ENCODE measurements at places on chromosomes 13 and 19.

- peak; percentile 4 for DNase-seq
These were observed 63.7 kb upstream of the IPO5 start for GRCh38 chr13:97889803-97890202.

DNA sequence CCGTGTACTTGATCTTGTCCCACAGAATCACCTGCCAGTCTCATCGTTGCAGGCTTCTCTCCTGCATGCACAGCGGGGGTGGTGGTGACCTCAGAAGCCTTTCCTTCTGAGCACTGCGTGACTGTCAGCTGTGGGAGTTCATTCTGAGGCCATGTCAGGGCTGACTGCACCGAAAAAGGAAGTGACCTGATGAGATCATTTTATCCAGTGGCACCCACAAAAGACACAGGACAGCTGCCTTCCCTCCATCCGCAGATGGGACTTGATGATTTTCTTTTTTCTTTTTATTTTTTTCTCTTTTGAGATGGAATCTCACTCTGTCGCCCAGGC, 89.7 kb downstream of the RAB20 start:
- peak; percentile 39 for DNase-seq

GRCh38 chr19:50333235-50333736, 4.1 kb upstream of the KCNC3 start:
- DNase-seq = peak; percentile 57

DNA sequence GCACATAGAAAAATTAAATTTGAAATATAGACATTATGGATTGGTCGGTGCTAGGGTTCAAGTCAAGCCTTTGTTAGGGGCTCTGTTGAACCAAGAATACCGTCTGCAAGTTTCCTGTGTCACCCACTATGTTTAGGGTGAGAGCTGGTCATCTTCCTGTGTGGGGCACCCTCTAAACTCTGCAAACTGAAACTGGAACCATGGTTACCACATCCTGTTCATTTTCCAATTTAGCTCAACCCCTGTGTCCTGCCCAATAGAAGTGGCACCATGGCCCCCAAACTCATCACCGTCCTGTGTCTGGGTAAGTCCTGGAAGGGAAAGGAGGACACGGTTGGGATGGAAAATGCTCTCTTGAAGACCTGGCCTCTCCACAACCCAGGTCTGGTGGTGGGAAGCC, 29.9 kb downstream of the LAIR2 start:
- no peak for DNase-seq

GRCh38 chr13:37302686-37303085, 197.2 kb upstream of the CSNK1A1L start:
- no peak for DNase-seq

DNA sequence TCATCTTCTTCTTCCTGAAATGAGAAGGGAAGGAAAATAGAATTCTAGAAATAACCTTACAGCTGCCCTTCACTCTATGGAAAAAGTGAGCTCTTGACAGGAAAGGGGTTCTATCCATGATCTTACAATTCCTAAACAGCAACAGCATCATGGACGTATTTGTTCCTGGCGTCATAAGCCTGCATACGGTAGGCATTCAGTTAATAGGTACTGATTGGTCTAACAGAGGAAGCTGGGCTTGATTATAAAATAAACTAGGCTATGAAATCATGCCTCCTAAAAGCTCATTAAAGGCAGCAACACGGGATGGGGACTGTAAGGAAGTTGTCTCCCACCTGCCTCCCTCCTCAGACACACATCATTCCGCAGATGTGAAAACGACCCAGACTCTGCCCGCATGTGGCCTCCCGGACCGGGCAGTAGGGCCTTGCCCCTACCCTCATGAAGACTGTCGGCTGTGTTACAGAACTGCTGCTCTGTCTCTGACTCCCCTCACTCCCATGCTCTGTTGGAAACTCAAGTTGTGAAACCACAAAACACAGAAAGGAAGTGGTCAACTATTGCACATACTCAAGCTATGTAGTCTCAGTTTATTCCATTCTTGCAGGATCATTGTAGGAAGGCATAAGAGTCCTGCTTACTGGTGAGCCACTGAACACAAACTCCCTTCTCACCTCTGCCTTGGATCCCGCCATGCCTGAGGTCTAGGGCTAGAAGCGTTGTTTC, 129.8 kb downstream of the DLEU7 start:
- peak; percentile 98 for DNase-seq

- DNase-seq = no peak
These were observed 9.1 kb downstream of the ZMYM2 start for GRCh38 chr13:19967621-19968020.

- DNase-seq = no peak
These were observed 2.3 kb upstream of the ABCA7 start for GRCh38 chr19:1037621-1038064.

- DNase-seq = no peak
These were observed 125.0 kb downstream of the URI1 start for GRCh38 chr19:30066781-30067759.

DNA sequence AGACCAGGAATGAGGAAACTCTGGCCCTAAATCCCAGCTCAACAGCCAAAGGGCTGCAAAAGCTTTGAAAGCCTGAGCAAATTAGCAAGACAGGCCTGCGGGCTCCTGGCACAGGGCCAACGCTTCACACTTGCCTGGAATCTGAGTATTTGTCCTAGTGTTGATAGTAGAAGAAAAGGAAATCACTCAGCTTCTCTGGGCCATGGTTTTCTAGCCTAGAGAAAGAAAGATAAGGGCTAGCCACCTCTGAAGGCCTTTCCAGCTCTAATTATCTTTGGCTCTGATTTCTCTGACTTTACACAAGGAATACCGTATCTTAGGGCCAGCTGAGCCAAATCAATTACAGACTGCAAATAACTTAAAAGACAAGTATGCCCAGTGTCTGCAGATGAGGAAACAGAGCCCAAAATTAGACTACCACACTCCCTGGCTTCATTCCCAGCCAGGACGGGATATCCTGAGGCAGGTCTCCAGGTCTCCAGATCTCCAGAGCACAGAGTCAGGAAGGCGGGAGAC, 69.6 kb downstream of the STK24 start:
- DNase-seq = peak; percentile 80

GRCh38 chr19:24033963-24034342, 53.0 kb upstream of the ZNF254 start:
- DNase-seq = peak; percentile 57

DNA sequence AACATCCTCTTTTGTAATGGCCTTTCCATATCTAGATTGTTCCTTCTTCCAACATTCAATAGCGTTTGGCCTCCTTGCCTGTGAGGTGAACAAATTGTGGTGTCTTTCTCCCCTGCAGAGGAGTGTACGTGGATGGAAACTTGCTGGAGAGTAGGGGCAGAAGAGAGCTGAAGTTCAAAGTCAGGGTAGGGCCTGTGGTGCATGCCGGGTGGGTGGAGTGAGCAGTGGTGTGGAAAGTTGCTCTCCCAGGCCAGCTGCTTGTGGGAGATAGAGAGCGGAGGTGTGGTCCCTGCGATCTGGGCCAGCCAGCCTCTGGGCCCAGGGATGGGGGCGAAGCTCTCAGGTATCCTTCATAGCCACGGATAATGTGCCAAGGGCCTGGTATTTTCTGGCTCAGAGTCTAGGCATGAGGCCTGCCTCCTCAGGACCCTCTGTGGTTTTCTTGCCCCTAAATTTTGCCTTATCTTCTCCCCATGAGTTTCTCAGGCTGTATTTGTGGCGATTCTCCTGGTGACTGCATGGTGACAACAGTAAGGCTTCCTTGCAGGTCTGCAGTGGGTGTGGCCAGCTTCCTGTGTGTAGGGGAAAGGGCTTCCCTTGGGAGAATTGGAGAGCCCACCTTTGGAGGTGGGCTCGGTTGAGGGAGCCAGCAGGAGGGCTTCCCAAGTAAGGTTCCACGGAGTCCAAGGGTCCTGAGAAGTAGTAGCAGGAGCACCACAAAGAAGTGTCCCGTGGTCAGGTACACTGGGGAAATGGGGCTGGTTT, 6.7 kb downstream of the RGCC start:
- DNase-seq = no peak

GRCh38 chr19:12748489-12748888, 3.1 kb upstream of the BEST2 start:
- no peak for DNase-seq

- DNase-seq = no peak
These were observed 46.8 kb downstream of the ARHGEF18 start for GRCh38 chr19:7395360-7396066.

- DNase-seq = peak; percentile 44
These were observed 65.1 kb downstream of the KCNRG start for GRCh38 chr13:50080203-50080910.

DNA sequence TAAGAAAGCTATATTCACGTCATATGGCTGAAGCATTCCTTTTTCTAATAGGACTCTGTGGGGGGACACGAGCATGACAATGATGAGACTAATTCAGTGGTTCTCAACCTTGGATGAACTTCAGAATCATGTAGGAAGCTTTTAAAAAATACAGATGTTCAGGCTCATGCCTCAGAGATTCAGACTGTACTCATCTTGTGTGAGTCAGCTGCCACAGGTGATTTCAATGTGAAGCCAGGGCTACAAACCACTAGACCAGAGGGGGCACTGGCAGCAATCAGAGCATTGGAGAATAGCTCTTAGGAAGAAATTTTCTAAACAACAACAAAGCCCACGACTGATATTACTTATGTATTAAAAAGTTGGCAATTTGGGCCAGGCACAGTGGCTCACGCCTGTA, 91.7 kb downstream of the SERP2 start:
- peak; percentile 23 for DNase-seq

DNA sequence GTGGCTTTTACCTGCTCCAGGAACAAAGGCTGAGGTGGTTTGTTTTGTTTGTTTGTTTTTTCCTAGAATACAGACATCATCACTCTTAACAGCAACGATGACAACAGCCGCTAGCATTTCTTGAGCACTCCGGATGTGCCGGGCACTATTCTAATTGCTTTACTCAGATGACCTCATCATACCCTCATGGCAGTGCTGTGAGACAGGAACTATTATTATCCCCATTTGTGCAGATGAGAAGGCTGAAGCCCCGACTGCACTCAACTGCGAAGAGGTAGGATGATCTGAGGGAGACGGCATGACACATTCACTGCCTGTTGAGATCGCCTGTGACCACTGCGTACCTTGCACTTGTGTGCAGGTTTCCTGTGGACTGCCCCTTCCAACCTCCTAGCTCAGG, 66.5 kb downstream of the CCDC70 start:
- no peak for DNase-seq

DNA sequence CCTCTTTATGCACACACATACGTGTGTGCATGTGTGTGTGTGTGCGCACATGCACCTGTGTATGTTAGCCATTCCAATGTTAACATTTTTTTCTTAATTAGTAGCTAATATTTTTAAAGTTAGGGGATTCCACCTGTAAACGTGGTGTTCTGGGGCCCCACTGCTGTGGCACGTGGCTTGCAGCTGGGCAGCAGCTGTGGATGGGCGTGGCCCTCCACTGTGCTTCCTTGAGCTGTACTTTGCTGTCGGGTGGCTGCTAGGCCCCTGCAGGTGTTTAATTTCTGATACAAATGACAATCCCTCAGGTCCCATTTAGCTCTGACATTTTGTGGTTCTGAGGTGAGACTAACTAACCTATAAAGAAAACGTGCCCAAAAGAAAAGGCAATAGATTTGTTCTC, 58.9 kb upstream of the GJB6 start:
- DNase-seq = no peak

GRCh38 chr13:41274881-41275280, 11.5 kb upstream of the MTRF1 start:
- no peak for DNase-seq

- no peak for DNase-seq
These were observed 1737.8 kb upstream of the PRR20A start for GRCh38 chr13:55402870-55403269.

DNA sequence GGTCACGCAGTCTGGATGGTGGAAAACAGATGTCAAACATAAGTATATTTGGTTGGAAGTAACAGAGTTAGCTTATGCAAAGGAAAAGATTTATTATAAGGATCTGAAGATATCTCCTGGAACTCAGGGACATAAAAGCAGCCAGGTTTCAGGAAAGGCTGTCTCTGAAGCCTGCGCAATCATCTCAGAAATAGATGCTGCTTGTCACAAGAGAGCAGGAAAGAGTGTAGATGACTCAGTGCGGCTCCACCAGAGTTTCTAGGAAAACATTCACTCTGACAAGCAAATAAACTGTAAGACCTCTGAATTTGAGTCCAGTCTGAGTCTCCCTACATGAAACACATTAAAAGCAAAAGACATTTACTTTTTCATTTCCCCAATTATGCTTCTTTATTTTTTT, 220.4 kb upstream of the HTR2A start:
- DNase-seq = peak; percentile 72

DNA sequence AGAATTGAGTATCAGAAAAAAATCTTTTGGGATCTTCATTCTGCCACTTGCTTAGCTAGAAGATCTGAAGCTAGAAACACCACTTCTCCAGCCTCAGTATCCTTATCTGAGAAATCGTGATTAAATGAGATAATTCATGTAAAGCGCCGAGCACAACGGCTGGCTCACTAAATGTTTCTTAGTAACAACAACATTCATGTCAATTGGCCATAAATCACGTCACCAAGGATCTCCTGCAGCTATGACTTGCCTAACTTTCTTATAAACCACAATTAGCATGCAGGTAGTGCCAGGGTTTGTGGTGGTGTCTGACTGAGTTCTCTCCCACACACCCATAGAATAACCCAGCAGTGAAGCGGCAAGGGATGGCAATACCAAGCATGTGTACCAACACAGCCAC, 501.3 kb downstream of the EFNB2 start:
- DNase-seq = peak; percentile 83

DNA sequence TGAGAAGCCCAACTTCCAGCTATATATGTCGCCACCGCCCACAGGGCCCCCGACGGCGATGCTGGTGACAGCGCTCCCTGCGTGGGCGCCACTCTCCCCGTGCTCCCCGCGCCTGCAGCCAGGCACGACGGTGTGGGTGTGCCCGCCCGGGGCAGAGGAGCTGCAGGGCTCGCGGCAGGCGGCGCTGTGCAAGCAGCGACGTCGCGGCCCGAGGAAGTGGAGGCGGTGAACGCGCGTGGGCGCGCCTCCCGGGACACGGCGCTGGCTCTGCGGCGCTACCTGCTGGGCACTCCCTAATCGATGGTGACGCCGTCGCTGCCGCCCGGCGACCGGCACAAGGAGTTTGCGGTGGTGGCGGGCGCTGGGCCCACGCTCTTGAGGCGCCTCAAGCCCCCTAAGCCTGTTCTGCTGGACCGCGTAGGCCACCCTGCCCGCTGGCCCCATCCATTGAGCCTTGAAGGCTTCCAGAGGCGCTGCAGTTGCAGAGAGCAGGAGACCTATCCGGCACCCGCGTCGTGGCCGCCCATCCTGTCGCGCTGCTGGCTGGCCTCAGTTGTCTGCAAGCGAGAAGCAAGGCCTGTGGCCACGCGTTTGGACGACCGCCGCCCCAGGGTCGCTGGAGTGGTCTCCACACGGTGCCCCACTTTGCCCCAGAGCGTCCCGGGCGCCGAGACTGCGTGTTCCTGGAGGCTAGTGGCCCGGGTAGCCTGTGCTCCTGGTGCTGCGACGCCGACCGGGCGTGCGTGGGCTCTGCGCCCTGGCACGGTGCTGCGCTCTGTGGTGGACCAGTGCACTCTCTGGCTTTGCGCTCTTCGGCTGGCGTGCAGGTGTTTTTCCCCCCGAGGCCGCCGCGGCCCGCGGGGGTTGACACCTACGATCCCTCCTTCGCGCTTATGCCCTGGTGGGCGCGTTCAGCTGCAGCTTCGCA, 23.1 kb downstream of the LRFN3 start:
- DNase-seq = no peak

Measured in astrocyte (in vitro differentiated cells and primary cell).